Esophagus squamous epithelium (tissue), 5 donors: ENCODE measurements at places on chromosomes 12 and 14.

- no peak for DNase-seq
Observed at GRCh38 chr12:80485222-80485987, 41.4 kb downstream of the PTPRQ start.

- no peak for DNase-seq
Observed at GRCh38 chr12:54355104-54355815, 9.0 kb downstream of the GPR84 start.

GRCh38 chr14:68612049-68612448 lies 180.8 kb downstream of the ZFP36L1 start:
- no peak for DNase-seq

GRCh38 chr12:30072824-30073223 lies 289.1 kb upstream of the TMTC1 start:
- DNase-seq = no peak

DNA sequence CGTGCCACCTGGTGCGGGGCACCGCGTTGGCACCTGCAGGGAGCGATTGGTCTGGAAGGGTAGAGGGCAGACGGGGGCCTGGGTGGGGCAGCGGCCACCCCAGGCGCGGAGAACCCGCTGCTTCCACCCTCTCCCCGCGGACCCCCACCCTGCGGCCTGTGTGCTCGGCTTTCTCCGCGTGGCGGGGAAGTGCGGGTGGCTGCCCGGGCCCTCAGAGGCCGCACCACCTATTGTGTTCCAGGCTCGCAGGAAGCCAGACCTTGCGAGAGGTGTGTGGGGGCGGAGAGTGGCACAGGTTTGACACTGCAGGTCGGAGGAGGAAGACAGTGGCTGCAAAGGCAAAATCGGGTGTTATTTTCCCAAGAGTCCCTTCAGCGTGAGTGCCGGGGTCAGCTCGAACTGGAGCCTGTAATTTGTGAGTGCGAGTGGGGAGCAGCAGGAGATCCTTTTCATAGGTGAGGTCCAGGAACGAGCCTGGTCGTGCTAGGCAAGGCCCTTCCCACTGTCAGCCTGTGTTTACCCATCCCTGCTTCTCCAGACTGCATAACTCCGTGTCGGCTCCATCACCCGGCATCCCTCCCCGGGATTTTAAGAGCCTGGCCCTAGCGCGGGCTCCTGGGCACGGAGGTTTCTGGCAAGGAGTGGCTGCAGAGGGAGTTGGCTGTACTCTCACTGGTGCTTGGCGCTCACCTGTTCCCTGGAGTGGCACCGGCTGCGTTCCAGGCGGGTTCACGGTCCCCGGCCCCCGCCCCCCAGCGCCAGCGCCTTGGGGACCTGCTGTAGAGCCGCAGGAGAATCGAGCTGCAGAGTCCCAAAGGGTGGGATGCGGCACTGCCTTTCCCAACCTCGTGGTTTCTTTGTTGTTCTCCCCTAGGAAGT lies 935 bp downstream of the TBC1D30 start:
- DNase-seq = no peak

DNA sequence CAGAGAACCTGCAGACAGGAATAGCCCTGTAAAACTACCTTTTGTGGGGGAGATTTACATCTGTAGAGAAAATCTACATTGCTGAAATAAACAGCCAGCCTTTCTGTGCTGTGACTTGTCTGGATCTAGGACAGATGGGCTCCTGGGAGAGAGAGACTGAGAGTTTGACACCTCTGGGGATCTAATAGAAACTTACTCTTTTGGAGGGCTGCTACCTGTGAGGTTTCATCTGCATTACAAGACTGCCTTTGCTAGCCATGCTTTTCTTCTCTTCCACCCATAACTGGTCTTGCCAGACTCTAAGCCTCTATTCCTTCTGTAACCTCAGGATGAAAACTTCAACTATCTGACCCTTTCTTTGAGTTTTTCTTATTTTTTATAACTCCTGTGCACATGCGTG lies 452.6 kb downstream of the ZFP36L1 start:
- DNase-seq = no peak

- peak; percentile 8 for DNase-seq
Observed at GRCh38 chr14:91173221-91173670, 59.4 kb downstream of the DGLUCY start.

- no peak for DNase-seq
Observed at GRCh38 chr12:25102402-25102801, 92.6 kb downstream of the DNAI7 start.

DNA sequence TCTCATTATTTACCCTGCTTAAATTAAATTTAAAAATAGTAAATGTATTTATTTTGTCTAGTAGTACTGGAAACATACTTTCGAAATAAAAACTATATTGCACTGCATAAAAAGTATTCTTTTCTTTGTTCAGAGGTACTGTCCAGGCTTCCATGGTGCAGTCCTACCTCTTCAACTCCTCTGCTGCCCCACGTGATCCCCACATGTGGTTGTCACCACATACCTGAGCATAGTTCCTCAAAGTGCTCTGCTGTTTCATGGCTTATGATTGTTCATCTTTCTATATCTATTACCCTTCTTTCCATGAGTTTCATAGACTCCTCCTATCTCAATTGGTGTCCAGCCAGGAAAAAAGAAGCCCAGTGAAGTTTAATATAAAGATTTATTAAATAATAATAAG lies 317.5 kb upstream of the OR4E1 start:
- DNase-seq = no peak

DNA sequence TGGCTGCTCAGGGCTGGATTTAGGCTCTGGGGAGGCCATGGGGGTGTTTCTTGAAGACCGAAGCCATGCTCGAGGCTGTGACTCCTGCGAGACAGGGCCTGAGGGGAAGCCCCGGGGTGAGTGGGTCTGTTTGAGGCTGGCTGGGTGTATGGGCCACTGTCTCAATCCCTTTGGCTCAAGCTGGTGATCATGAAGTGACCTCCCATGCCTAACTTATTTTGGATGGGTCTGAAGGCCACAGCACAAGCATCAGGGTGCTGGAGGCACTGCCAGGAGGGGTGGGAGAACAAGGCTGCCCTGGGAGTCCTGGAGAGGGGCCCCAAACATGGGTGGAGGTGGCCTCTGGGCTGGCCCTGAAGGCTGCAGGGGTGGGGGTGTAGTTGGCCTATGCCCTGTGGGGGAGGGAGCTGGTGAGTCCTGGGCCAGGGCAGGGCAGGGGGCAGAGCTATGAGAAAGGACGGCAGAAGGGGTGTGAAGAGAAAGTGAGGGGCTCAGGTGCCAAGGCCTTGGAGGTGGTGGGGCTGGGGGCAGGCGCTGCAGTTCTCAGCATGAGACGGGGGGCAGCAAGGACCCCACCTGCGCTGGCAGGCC lies 100.9 kb downstream of the KIF26A start:
- DNase-seq = no peak

GRCh38 chr12:85794531-85794930 lies 41.7 kb downstream of the RASSF9 start:
- DNase-seq = no peak

- no peak for DNase-seq
Observed at GRCh38 chr14:38592764-38593442, 337.0 kb upstream of the CLEC14A start.

GRCh38 chr12:110670161-110670701 lies 18.7 kb downstream of the HVCN1 start:
- DNase-seq = no peak

- DNase-seq = no peak
Observed at GRCh38 chr12:113439606-113440030, 17.4 kb downstream of the SDSL start.

DNA sequence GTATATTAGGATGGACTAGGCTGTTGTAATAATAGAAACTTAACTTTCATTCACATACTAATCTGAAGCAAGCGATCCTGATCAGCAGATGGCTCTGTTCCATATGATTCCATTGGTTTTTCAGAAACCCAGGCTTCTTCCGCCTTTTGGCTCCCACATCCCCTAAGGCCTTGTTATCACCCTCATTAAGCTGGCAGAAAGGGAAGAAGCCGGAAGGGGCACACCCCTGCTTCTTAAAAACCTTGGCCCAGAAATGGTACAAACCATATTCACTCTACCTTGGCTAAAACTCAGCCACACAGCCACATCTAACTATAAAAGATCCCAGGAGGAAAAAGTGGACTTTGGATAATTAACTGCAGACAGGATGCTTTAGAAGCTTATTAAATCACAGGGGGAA lies 329.2 kb downstream of the PCNX1 start:
- no peak for DNase-seq

GRCh38 chr14:99472937-99473336 lies 7.7 kb downstream of the SETD3 start:
- no peak for DNase-seq

DNA sequence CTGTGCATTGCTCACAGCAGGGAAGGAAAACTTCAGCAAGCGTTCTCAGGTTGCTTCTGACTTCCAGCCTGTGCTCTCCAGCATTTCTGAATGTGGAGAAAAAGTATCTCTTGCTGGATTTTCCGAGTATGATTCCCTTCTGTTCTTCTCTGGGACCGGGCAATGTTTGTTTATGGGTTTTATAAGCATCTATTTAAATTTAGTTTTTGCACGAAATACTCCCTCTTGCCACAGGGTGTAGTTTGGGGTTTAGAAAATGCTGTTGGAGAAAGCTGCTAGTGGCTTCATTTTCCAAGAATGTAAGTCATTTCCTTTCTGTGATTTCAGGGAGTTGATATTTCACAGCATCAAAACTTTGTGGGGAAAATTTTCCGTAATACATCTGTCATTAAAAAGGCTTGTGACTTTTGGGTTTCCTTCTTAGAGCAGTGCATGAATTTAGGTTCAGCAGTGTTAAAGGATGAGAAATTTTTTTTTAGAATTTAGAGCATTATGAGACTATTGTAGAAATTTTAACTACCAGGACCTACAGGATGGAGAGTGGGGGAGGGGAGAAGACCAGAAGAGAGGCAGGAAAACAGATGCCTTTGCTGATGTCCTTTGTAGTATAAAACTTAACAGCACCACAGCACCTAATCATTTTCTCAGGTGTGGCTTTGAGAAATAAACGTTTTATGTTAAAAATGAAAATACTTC lies 1.5 kb downstream of the FRMD6 start:
- no peak for DNase-seq
